ENCODE measurements at places on chromosomes 2 and 18. TPM values are rescaled to one million over a fixed set of nuclear protein-coding genes. Genes with fewer than 3 reads are reported as not detected.

DNA sequence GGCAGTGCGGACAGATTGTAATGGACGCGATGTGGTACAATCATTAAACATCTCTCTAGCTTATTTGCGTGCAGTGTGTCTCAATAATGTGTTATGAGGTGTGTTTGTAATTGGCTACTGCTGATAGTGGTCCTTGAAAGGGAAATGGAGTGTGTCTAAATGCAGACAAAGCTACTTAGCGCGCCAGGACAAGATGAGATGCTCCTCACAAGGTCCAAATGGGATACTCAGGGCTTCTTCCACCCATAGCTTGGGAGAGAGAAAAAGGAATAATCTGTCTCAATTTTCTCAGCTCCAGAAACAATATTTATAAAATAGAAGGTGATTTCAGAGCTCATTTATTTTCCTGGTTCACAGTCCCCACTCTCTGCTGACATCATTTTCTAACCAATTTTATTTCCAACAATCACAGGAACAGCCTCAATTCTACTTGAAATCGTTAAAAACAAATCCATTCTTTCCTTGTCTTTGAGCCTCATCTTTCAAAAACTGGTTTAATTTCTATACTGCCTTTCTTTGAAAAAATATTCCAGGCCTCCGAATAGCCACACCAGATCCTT lies 28.5 kb downstream of the GALNT14 start:
- no peaks in the 10 kb centered on the region for H3K36me3 ChIP-seq
- no peak for DNase-seq
- no peak overlapping the region for H3K4me3 ChIP-seq
- H3K4me1 ChIP-seq, result peaks cover 10% of the 10 kb centered on the region

DNA sequence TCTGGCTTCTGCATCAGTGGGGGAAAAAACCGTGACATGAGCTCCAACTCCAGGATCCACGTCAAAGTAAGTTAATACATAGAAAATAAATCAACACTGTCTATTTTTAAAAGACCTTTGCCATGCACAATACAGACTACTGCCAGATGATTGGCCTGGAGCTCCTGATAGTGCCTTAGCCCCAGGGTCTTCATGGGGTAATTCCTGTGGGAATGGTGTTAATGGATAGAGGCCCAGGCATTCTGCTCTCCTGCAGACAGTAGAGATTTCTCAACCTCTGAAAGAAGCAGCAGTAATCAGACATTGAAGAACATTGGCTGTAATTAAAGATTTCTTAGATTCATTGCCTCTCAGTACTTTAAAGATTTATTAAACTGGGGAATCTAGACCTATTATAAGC lies 4.3 kb upstream of the PLCL1 start:
- H3K36me3 ChIP-seq, result no peaks in the 10 kb centered on the region
- no peak overlapping the region for H3K4me3 ChIP-seq
- peaks cover 5% of the 10 kb centered on the region for H3K4me1 ChIP-seq
- H3K27me3 ChIP-seq, result no peaks in the 10 kb centered on the region

DNA sequence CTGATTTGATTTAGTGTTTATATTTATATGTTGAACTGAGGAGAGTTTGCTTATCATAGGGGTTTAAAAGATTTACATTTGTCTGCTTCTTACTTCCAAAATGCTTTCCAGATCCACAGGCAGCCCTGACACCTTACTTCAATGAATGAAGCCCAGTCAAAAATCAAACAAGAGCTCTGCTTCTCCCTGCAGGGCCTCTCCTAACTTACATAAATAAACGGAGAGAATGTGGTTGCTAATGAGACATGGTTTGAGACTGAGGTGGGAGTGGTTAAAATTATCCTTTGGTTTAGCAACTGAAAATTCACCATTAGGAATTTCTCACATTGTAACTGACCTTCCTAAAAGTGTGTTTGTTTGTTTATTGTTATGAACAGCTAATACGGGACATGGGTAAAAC lies 612.3 kb upstream of the FANCL start:
- no peak overlapping the region for H3K27ac ChIP-seq
- H3K4me3 ChIP-seq, result no peak overlapping the region
- no peak for DNase-seq
- no peaks in the 10 kb centered on the region for H3K4me1 ChIP-seq

DNA sequence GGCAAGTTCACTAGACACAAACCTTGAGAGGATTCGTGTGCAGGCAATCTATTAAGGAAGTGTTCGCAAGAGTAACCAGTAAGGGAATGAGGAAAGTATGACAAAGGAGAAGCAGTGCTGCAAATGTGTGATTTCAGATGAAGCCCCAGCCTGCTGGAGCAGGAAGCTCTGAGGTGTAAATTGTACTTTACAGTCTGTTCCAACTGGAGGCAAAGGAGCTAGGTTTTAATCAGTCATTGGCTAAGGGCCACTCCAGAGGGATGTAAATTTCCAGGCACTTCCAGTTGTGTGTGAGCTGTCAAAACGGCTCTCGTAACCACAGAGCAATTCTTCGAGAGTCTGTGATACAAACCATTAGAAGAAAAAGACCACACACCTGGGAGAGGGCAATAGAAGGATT lies 359.5 kb upstream of the FAM98A start:
- no peaks in the 10 kb centered on the region for H3K4me1 ChIP-seq
- H3K4me3 ChIP-seq, result no peak overlapping the region
- H3K36me3 ChIP-seq, result no peaks in the 10 kb centered on the region
- H3K27ac ChIP-seq, result no peak overlapping the region
- DNase-seq, result no peak
- H3K27me3 ChIP-seq, result no peaks in the 10 kb centered on the region

DNA sequence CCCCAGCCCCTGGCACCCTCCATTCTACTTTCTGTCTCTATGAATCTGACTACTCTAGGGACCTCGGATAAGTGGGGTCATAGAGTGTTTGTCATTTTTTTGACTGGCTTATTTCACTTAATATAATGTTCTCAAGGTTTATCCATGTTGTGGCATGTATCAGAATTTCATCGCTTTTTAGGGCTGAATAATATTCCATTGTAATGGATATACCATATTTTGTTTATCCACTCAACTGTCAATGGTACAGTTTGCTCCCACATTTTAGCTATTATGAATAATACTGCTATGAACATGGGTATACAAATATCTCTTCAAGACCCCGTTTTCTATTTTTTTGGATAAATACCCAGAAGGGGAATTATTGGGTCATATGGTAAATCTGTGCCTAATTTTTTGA lies 7.4 kb downstream of the TRAF3IP1 start:
- no peaks in the 10 kb centered on the region for H3K4me1 ChIP-seq
- no peaks in the 10 kb centered on the region for H3K27me3 ChIP-seq
- H3K36me3 ChIP-seq, result peaks cover 33% of the 10 kb centered on the region
- no peak overlapping the region for H3K4me3 ChIP-seq
- H3K27ac ChIP-seq, result no peak overlapping the region

GRCh38 chr18:66958309-66958708 lies 354.4 kb upstream of the CDH19 start:
- no peak overlapping the region for H3K27ac ChIP-seq
- DNase-seq, result no peak
- H3K4me3 ChIP-seq, result no peak overlapping the region
- no peaks in the 10 kb centered on the region for H3K36me3 ChIP-seq

Gene ACOXL
- 0.40 TPM for total RNA-seq

DNA sequence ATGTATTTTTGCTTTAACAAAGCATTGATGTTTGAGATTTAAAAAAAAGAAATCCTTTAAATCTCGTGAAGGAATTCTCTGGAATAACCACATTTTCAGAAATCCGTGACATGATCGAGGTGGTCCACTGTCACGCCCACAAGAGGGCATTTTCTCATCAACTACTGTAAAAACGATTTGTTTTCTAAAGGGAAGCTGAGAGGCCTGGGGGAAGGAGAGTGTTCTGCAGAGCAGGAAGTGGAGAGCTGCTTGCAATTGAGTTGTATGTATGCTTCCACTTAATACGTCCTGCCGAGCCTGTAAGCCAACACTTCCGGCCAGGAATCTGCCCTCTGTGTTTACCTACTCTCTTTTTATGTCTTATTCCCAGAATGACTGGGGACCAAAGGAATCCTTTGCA lies 19.4 kb downstream of the KLHL29 start:
- H3K4me3 ChIP-seq, result no peak overlapping the region
- no peak for DNase-seq
- no peaks in the 10 kb centered on the region for H3K36me3 ChIP-seq
- H3K27me3 ChIP-seq, result no peaks in the 10 kb centered on the region
- H3K27ac ChIP-seq, result peak overlapping the region; percentile 62
- H3K4me1 ChIP-seq, result peaks cover 14% of the 10 kb centered on the region

All from spinal cord (tissue), 10 donors.